ENCODE measurements at places on chromosomes 4 and X.

DNA sequence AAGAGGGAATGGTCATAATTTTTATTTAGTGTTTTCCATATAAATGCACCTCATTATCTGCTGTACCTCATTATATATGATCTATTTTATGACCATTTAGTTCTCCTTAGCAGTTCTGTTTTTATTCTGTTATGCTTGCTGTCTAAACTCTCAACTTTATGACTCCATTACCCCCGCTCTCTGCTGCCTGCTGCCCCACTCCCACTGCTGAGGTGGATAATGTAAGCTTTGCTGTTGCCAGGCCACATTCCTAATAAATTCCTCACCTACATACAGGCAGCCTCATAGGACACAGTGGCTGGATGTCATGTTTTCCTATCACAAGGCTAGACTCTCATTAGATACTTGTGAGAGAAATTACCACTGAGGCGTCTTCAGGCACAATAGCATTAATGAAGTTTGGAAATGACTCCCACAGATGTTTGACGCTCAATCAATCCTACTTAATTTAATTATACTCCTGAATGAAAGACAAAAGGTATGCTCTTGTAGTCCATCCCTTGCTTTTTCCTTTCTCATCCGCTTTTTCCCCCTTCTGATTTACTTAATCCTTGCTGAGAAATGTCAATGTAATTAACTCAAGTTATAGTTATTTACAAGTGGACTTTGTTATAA lies 497.5 kb upstream of the IGFBP7 start:
- no peak for DNase-seq

DNA sequence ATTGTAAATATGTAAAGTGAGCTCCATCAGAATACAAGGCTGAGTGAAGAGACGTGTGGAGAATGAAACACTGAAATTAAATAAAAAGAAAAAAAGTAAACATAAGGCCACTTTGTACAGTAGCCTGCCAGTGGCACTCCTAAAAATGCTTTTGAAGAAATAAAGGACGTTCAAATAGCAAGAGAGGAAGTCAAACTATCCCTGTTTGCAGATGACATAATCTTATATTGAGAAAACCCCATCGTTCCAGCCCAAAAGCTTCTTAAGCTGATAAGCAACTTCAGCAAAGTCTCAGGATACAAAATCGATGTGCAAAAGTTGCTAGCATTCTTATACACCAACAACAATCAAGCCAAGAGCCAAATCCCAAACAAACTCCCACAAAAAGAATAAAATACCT lies 24.2 kb downstream of the RASSF6 start:
- no peak for DNase-seq

DNA sequence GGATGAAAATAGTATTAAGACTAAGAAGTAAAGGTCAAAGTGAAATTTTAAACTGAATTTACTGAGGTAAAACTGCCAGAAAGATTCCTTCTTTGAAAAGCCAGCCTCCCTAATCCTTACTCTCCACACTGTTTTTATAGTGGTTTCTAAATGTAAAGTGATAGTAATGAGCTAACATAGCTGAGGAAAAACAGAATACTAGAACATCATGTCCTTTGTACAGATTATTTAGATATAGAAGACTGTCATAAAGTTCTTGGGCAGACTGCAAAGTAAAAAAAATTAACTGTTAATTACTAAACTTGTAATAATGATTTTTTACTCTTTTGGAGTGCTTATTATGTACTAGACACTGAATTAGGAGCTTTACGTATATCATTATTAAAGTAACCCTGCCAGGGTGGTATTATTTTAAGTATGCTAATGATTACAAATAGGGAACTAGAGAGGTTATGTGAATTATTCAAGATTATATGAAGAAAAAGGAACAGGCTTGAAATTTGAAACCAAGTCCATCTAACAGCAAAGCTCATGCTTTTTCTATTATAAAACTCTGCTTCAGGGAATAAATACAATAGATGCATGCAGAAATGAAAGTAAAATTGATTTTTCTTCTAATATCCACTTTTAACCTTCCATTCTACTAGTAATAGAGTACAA lies 150.5 kb downstream of the TBCK start:
- DNase-seq: no peak

DNA sequence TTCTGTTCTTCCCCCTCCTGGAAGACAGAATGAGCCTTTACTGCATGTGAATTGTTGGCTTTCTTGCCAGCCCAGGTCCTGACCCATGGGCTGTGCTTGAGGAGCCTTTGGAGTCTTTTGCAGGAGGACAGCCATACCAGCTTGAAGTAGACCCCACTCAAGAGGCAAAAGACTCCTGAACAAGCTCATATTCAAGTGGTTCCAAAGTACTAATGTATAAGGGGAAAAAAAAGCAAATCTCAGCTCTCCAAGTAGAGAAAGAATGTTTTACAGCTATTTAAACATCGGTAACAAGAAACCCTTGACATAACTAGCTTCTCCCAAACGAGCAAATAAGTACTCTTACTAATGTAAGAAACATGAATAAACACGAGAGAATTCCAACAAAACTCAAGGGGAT lies 174.9 kb upstream of the MXRA5 start:
- DNase-seq: no peak

GRCh38 chrX:111372086-111372485 lies 39.9 kb downstream of the DCX start:
- DNase-seq: no peak

- DNase-seq: no peak
These were observed 7.1 kb downstream of the TMEM271 start for GRCh38 chr4:568962-569361.

GRCh38 chr4:183636923-183637322 lies 22.1 kb downstream of the RWDD4 start:
- no peak for DNase-seq

DNA sequence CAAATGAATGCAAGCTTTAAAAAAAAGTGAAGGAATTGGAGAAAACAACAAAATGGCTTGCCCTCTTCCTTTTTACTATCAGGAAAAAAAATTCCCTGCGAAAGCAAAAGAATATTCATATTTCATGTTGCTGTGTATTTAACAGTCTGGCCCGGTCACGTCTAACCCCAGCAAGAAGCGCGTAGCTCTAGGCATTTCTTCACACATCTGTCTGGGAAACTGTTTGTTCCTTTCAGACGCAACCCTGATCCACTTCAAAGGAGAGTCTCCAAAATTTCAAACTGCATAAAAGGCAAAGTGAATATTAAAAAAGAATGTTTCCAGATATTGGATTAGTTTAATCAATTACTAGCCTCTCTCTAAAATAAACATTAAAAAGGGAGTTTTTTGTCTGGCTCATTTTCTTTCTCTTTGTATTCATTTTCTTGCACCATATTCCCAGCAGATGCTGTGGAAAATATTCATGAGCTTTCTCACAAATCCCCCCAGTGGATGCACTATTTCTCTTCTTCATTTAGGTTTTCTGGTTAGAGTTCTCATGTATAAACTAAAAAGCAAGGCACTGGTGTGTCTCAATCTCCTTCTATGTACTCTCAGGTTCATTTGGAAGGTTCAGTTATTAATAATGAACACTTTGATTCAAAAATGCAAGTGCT lies 145.3 kb downstream of the MID1 start:
- DNase-seq: no peak

DNA sequence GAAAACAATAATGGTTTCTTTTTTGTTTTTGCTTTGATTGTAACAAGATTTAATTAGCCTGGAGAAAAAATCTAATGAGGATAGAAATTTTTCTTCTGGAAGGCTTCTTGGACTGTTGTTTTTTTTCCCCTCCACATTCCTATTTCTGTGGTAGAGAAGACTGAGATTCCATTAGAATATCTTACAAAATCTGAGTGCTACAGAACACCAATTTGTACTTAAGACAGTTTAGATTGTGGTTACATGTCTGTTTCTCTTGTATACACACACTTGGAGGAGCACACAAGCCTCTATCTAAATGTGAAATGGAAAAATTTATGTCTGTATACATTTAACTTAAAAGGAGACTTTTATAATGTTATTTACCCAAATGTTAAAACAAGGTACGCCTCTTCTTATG lies 176.9 kb upstream of the ARSJ start:
- DNase-seq: no peak

DNA sequence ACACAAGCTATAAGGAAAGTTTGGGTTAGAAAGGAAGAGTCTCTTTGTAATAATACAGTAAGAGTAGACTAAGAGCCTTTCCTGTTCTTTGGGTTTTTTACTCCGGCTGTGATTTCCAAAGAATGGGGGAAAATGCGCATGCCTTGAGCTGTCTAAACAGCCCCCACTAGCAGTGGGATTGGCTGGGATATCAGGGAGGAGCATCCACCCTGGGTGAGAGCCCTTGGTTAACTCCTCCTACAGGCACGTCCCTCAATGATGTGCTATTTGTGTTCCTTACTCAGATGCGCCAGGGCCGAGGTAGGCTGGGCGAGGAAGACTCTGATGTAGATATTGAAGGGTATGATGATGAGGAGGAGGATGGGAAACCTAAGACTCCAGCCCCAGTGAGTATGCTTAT lies 74.0 kb upstream of the OGT start:
- DNase-seq: no peak

DNA sequence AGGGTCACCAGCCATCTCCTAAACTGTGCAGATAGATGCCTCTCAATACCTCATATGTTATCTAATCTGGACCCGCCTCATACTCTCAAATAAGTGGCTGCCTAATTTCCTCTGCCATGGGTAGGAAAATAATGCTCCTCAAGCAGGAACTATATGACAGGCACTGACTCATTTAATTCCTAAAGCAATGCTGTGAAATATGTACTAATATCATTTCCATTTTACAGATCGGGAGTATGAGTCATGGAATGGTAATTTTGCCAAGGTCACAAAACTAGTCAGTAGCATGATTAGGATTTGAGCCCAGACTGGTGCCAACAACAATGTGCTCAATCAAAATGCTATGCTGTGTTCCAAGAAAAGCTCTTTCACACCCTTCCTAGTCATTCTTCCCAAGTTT lies 3.0 kb upstream of the NXT2 start:
- no peak for DNase-seq

DNA sequence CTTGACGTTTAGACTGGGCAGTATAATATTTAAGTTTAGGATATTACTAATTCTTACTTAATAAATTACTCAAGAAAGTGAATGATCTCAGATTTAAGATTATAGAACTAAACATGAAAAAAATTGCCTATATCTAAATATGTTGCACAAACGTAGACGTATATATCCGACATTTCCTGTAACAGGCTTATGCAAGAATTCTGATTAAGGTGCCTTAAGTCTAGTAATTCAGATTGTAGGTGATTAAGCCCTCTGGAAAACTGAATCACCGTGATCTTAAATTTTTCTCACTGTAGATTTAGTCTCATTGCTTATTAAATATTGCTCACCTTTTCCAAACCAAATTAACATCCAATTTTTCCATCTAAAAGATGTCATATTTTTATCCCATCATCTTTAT lies 24.0 kb downstream of the ATXN3L start:
- DNase-seq: no peak

DNA sequence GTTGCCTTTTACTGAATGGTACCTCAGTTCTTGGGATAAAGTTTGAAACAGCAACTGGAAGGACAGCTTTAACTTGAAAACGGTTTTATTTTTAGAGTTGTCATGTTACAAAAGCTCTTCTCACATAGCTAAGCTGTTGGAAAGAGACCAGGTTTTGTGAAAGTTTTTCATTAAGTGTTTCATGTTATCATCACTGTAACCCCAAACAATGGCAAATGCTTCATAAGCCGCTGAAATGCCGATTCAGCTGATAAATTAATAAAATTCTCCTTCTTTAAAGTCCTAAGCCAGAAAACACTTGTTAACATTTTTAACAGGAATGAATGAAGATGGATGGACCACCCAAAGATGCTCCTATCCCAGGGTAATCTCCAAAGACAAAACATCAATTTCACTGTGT lies 76.1 kb upstream of the IRF2 start:
- no peak for DNase-seq

GRCh38 chr4:46674326-46674725 lies 234.7 kb downstream of the COX7B2 start:
- no peak for DNase-seq

DNA sequence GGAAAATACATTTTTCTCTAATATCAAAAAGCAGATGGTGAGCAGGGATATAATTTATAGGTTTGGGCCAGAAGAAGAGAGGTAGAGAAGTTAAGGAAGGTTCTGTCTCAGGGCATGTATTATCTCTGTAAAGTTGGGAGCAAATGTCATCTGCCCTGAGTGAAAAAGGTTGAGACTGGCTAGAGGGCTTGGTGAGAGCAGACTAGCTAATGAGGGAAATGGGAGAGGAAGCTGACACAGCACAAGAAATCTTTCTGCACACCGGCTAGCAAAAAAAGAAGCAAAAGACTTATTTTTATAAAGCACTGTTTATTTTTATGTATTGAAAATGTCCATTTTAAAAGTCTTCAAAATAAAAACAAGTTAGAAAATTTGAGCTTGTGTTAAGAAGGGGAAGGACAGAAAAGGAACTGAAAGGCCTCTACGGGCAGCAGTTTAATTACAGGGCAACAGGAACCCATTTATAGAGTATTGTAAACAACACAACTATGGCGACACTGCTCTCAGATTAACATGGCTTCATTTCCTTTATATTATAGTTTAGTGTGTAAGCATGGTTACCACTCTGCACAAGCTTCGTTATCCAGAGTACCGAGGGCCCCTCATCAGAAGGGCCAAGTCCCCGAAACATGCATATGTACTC lies 17.4 kb downstream of the CD40LG start:
- DNase-seq: no peak

GRCh38 chr4:28117084-28117682 lies 1256.5 kb downstream of the STIM2 start:
- DNase-seq: no peak

DNA sequence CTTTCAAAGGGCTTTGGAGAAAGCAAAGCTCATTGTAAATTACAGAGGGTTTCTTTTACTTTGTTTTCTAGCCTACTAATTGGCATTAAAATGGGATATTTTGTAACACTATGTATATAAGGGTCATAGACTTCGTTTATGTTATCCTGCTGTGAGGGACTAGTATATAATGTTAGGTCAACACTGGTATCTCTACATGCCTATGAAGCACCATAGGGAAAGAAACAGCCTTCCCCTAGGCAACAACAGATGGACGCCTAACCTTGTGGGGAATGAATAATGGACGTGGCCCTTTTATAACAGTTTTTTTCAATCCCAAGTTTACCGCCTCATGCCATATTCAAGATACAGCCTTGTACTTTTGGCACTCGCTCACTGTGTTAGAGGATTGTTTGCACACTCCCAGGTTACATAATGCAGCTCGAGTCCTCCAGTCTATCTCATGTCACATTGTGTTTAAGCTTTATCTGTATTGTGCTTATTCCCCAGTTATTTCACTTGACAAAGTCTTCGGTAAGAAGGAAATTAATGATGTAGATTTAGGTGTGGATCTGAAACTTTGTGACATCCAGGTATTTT lies 711.0 kb downstream of the RPA4 start:
- no peak for DNase-seq

DNA sequence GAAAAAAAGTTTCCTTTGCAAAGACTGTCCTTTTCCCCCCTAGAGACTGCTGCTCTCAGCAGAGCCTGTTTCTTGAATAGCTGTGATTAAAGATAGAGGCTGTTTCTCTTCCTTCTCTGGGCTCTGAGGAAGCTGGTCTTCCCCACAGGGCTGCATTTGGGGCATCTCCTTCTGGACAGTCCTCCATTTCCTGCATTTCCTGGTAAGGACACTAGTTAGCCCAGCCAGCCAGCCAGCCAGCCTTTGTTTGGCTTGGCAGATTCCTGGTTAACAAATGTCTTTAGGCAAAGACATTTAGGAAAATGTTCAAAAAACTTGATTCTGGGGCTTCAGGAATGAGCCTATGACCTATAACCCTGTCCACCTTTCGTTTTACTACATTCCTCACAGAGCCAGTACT lies 34.0 kb upstream of the PLAC1 start:
- DNase-seq: no peak

GRCh38 chr4:176601124-176601523 lies 191.6 kb downstream of the VEGFC start:
- no peak for DNase-seq

- no peak for DNase-seq
These were observed 52.4 kb upstream of the TMEM33 start for GRCh38 chr4:41882625-41883347.
